G401 (cell line): ENCODE measurements at places on chromosomes 4 and X.

DNA sequence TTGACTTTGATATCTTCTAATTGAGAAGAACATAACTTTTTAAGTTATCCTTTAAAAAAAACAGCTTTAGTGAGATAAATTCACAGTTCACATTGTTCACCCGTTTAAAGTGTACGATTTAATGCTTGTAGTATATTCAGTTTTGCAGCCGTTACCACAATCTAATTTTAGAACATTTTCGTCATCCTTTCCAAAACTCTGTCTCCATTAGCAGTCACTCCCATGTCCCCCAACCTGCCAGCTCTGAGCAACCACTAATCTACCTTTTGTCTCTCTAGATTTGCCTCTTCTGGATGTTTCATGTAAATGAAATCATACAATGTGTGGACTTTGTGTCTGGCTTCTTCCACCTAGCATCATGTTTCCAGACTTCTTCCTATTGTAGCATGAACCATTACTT is 38.6 kb downstream of the CLCN4 start:
- DNase-seq = no peak

DNA sequence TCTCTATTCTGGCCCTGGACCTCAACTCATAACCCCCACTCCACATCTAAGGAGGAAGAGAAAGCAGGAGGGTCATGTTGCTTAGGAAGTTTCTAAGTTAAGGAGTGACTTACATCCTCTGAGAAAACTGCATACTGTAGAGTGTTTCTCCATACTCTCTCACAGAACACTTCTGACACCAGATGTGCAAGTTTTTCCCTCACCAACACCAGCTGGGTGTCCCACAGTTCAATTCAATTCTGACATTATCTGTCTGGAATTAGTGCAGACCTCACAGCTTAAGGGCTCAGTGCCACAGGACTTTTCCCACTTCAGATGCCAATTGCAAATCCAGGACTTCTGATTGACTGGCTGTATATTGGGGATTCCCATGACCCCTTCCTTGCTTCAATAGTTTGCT is 89.0 kb upstream of the SFRP2 start:
- DNase-seq = no peak

- DNase-seq = no peak
Measured at GRCh38 chr4:101157415-101158133, 189.8 kb downstream of the PPP3CA start.

DNA sequence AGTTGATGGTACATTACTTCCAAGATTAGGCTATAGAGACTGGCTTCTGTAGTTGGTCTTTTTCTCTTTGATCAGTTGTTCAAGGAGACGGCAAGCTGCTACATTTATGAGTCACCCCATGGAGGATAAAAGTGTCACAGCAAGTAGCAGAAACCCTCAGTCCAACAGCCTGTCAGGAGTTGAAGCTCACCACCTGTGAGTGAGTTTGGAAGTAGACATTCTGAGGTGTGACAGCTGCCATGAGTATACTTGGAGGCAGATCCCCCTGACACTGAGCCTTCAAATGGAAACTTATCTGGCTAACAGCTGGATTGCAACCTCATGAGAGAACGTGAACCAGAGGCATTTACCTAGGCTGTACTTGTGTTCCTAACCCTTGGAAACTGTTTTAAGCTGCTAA is 68.0 kb downstream of the CCNG2 start:
- DNase-seq = no peak

GRCh38 chr4:52824603-52825459 is 37.3 kb upstream of the RASL11B start:
- peak; percentile 70 for DNase-seq

DNA sequence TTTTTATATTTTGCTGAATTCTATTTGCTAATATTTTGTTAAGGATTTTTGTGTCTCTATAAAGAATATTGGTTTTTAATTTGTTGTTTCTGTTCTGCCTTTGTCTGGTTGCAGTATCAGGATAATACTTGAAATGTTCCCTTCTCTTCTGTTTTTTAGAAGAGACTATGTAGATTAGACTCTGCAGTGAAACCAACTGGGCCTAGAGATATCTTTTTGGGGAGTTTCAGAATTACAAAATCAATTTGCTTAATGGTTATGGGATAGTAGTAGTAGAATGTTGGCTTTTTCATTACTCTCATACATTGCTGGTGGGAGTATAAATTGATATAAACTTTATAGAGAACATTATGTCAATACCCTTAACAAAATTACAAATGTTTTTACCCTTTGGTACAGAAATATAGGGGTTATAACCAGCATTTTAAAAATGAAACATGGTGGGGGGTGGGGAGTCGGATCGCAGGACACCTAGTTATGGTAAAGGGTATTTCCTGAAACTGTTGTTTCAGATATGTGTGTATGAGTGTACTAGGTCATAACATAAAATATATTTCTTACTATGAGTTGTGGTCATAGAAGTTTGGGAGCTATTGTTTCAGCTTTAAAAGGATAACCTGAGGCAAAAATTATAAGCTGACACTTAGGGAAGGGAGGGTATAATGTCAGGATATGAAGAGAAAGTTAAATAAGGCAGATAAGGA is 29.0 kb downstream of the CLOCK start:
- DNase-seq = no peak

- no peak for DNase-seq
Measured at GRCh38 chr4:106806158-106806797, 229.8 kb downstream of the DKK2 start.

- no peak for DNase-seq
Measured at GRCh38 chrX:12011075-12011474, 127.2 kb upstream of the FRMPD4 start.

DNA sequence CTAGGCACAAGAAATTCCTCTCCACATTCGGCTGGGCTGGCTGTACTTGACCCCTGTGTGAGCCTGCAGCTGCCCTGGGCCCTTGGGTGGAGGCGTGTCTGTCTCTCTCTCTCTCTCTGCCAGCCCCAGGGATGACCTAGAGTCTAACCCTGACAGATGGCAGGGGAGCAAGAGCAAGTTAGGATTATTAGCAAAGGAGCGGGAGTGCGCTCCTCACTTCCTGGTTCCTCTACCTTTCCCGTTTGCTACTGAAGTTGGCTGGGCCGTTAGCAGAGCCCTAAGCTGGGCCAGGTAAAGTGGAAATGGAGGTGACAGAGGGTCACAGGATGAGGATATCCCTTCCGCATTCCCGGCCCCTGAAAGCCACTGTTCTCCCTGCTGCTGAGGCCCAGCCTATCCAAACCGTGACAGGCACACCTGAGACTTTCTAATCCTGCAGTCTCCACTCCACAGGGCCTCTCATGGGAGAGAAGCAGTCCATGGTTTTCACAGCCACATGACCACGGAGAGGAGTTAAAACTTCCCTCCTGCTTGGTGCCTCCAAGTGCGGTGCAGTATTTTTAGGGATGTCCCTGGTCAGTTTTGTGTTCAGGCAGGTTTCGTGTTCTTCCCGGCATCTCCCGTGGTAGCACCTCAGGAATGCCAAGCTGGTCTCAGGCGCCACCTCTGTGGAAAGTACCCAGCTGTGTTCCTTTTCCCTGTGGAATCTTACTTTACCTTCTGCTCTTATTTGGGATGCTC is 79.3 kb downstream of the CLDN22 start:
- no peak for DNase-seq

- DNase-seq = no peak
Measured at GRCh38 chr4:13700021-13700857, 72.7 kb upstream of the BOD1L1 start.

GRCh38 chr4:184481544-184481943 is 7.2 kb upstream of the IRF2 start:
- DNase-seq = no peak

- DNase-seq = no peak
Measured at GRCh38 chr4:105458001-105458400, 15.9 kb downstream of the PPA2 start.

DNA sequence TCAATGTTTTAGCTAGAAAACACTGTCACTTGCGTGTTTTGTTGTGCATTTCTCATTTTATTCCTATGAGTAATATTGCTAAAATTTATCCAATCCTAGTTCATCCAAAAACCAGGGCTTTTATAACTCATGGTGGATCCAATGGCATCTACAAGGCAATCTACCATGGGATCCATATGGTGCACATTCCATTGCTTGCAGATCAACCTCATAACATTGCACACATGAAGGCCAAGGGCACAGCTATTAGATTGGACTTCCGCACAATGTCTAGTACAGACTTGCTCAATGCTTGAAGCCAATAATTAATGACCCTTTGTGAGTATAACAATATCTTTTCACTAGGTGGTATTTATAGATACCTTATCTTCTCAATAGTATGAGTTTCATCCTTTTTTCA is 57.2 kb upstream of the UGT2B7 start:
- DNase-seq = no peak

DNA sequence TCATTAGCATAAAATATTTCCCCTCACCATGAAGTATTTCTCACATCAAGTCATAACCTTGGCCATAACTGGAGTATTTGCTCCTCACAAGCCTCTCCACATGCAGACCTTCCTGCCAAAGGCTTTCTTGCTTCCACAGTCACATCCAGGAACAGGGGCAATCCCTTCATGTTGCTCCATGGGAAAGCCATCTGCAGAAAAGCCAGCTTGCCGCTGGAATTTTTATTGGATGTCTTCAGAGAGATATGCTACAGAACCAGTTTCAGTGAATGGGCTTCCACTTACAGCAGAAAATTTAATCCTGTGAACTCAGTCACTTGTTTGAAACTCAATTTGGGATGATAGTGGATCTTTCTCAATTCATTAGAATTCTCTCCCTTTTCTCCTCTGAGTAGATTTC is 3.2 kb upstream of the CDKN2AIP start:
- DNase-seq = no peak

- peak; percentile 75 for DNase-seq
Measured at GRCh38 chr4:79049840-79050540, 110.8 kb upstream of the PAQR3 start.

DNA sequence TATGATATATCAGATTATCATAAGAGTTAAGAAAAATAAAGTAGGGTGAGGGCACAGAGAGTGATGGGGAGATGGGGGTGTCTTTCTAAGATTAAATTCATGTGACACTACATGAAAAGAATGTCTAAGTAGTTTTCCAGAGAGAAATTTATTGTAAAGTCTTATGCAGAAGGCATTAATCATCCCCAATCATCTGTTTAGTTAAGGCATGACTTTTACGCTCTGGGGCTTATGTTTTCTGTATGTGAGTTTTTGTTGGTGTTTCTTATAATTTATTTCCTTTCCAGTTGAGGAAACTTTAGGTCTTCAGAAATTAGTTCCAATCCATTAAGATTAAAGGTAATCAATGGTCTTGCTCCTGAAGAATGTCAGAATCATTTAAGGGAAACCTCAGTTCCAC is 383.0 kb upstream of the GALNT7 start:
- no peak for DNase-seq

DNA sequence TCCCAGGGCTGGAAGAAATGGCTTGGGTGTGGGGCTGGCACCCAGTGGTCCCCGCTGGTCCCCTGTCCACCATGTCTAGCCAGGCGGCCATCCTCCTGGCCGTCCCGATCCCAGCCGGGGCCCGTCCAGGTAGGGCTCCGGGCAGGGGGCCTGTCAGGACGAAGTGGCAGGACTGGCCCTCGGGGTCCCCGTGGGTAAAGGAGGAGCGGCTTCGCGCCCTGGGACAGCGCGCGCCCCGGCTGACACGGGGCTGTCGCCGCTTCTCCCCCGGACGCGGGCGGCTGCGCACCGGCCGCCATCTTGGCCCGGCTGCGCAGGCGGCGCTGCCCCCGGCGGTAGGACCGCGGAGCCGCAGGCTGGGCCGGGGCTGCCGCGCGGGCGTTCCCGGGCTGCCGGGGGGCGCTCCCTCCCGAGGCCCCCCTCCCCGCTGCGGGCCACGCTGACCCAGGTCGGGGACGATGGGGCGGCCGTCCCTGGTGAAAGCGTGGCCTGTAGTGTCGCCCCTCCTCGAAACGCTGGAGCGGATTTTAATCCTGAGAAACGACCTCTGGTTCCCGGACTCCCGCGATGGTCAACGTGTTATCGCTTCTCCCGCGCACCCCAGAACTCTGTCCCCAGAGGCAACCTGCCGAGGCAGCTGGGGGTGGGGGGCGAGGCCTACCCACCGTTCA is 60.4 kb upstream of the BCOR start:
- DNase-seq = no peak

- no peak for DNase-seq
Measured at GRCh38 chr4:74632634-74633033, 161.7 kb downstream of the BTC start.

DNA sequence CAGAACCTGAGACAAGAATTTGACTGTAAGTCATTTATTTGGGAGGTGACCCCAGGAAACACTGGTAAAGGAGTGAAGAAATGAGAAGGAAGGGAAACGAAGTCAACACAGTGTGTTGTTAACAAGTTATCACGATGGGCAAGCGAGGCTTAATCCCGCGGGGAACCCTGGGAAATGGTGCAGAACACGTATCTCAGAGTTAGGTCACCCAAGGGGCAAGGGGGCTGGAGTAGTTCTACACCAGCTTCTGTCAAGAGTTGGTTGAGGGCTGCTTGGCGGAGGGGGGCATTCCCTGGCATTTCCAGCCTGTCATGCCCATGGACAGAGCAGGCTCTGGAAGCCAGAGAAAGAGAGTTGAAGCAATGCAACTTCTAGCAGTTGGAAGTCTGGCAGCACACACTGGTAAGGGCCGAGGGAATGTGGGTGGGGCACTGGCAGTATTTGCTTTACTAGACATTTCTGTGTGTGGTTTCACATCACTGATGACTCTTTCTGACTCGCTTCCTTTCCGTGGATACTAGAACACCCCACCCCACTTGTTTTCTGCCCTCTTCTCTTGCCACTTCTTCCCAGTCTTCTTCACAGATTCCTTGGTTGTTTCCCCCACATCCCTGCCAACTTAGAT is 52.2 kb upstream of the ADGRG2 start:
- DNase-seq = no peak

DNA sequence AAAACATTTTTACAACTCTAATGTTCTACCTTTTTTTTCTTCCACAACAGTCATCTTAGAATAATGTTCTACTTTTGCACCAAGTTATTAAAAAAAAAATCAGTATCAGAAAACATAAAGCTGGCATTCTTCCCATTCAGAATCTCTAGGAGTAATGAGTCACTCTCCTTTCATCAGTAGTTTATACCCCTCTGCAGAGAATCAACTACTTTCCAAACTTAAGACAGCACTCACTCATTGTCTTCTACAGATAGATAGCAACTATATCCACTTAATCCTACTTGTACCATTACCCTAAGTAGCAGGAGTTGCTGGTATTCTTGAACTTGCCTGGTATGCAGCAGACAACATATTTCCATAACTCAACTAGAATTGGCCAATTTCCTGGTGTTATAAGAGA is 3.2 kb downstream of the TIGD4 start:
- no peak for DNase-seq

DNA sequence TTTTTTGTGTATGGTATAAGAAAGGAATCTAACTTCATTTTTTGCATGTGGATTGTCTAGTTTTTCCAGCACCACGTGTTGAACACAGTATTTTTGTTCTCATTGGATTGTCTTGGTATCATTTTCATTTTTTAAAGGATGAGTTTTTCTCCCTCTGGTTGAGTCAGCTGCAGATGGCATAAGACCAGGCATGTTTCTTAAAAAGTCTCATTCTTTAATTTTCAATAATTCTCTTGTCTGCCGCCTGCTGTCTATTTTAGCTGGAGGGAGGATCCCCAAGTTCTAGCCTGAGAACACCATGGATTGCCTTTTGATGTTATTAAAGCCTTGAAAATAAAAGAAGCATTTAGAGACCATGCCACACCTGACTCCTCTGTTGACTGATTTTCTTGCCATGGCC is 263.8 kb downstream of the ARHGAP24 start:
- no peak for DNase-seq
